ENCODE measurements at places on chromosomes 3 and 15. TPM values are rescaled to one million over a fixed set of nuclear protein-coding genes. Genes with fewer than 3 reads are reported as not detected.

DNA sequence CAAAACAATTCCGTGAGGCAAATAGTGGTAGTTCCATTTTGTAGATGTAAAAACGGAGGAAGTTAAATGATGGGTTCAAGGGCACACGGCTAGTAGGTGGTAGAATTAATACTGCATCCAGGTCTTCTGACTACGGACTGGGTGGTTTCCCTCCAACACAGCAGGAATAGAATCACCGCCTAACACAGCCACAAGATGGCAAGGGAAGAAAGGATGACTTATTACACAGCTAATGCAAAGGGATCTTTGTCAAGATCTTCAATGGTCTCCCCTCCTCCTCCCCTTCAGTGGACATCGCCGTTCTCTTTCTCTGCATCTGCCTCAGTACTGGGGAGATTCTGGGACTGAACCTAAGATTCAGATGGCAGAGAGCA, 524 bp upstream of the TOPBP1 start:
- DNase-seq = no peak

DNA sequence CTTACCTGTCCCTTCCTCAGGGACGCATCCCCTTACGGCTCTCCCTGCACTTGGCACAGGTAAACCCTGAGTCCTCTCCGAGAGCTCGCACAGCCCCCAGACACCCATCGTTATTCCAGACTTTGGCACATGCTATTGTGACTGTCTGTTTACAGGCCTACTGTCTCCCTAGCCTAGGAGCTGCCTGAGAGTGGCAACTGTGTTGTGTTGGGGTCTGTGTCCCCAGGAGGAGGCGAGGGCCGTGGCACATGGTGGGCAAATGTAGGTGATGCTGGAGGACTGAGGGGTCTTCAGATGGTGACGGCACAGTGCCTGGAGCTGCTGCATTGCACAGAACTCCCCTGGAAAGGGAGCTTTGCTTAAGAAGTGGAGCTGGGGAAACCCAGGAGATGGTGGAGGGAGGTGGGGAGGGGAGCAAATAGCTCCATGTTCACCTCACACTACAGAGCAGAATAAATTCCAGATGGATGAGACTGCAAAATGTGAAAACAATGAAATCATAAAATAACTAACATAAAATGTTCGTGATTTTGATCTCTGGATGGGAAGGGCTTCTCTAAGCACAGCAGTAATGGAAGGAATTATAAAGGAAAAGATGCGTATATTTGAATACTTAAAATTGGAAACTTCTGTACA, 96.5 kb downstream of the SMAD6 start:
- DNase-seq = no peak

DNA sequence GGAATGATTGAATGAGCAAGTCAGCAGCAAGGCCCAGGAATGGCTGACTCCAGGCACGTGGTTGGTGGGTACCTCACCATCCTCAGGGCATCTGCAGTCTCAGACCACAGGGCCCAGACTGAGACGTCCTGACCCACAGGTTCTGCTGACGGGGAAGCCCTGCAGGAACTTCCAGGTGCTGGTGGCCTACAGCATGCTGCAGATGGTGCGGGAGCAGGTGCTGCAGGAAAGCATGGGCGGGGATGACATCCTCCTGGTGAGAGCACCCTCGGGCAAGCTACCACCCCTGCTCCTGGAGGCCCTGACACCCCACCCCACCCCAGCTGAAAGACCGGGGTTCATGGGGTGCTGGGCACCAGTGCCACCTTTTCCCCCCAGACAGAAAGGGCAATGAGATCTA, 14.1 kb downstream of the TBC1D21 start:
- DNase-seq = no peak

DNA sequence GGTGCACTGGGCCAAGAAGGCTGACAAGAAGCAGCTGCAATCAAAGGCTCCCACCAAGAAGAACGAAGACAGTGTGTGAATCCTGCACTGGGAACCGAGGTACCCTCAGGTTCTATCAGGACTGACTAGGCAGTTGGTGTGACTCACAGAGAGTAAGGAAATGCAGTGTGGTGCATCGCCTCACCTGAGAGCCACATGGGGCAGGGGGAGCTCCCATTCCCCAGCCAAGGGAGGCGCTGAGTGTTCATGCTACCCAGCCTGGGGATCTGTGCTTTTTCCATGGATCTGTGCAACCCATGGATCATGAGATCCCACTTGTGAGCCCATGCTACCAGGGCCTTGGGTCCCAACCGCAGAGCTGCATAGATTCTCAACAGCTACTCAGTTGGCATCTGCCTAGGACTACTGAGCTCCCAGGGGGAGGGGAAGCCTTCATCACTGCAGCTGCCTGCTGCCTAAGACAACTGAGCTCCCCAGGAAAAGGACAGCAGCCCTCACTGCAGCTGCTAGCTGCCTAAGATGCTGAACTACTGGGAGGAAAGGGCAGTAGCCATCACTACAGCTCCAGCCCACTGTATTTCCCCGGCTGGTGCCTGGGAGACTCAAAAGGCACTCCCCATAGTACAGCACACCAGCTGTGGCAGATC, 6.9 kb upstream of the PLSCR2 start:
- DNase-seq = no peak

DNA sequence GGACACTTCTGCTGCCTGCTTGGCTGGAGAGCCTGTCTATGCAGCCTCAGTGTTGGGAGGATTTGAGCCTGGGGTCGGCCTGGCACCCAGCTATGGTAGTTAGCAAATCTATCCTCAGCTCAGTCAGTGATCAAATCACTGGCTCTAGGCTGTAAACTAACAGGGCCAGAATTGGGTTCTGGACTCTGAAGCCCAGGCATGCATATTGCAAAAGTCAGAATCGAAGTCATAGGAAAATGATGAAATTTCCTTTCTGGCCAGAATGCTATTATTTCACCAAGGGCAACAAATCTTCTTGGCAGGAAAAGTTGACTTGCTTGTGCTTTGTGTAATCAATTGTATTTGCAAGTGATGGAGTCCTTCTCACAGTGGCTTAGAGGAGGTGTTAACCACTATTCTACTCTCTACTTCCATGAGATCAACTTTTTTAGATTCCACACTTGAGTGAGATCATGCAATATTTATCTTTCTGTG, 482.6 kb upstream of the TPRG1 start:
- no peak for DNase-seq

- DNase-seq = no peak
Observed at GRCh38 chr3:117547956-117548550, 838.5 kb downstream of the TUSC7 start.

- no peak for DNase-seq
Observed at GRCh38 chr3:114406922-114407321, 113.1 kb downstream of the TIGIT start.

DNA sequence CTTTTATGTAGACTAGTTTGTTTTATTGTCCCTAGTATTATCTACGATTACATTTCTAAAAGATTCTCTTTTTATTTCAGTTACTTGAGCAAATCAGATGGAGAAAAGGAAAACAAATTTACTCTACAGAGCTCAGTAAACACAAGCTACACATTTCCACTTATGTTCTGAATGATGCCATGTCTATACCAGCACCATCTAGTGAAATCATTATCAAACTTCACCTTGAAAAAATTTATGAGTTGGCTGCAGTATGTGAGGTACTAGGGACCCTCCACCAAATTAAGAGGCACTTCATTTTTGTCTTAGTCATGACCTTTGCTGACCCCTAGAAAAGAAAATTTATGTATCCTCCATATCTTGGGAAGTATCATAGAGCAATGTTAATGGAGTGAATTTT, 827.4 kb downstream of the SI start:
- DNase-seq = no peak

GRCh38 chr3:64318668-64319271, 93.5 kb upstream of the PRICKLE2 start:
- no peak for DNase-seq

GRCh38 chr3:51969841-51970240, 2.6 kb upstream of the PCBP4 start:
- DNase-seq = no peak

UBAP1L gene
- polyA plus RNA-seq = 10.0 TPM

TICRR gene
- 15.8 TPM for polyA plus RNA-seq

BLM gene
- polyA plus RNA-seq = 13.8 TPM

KBTBD8 gene
- polyA plus RNA-seq = 1.3 TPM
